Uterus (tissue), 4 donors: ENCODE measurements at places on chromosomes 13 and 19. TPM values are rescaled to one million over a fixed set of nuclear protein-coding genes. Genes with fewer than 3 reads are reported as not detected.

CEACAM1 gene
- total RNA-seq = 12.2 TPM

SIGLECL1 gene
- total RNA-seq = 0.55 TPM

LIG4 gene
- 8.0 TPM for total RNA-seq

DLL3 gene
- total RNA-seq = not detected

IGSF23 gene
- total RNA-seq = not detected

SLC25A42 gene
- 2.9 TPM for total RNA-seq

EPS8L1 gene
- total RNA-seq = 22.4 TPM

S1PR5 gene
- not detected for total RNA-seq

DNA sequence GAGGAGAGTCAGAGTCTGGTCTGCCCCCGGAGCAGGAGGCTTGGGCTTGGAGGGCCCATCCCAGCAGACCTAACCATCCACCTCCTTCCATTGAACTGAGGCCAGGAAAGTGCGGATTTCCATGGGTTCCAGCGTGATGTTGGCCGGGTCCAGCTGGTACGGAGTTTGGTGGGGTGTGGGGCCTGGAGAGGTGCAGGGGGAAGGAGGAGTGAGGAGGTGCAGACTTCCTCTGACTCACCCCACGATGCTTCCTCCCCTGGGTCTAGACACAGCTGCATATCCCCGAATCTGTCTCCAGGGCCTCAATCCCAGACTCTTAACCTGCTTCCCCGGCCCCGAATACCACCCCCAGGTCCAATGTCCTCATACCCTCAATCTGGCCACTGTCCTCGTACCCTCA is 20.0 kb downstream of the MAN2B1 start:
- DNase-seq = no peak

DNA sequence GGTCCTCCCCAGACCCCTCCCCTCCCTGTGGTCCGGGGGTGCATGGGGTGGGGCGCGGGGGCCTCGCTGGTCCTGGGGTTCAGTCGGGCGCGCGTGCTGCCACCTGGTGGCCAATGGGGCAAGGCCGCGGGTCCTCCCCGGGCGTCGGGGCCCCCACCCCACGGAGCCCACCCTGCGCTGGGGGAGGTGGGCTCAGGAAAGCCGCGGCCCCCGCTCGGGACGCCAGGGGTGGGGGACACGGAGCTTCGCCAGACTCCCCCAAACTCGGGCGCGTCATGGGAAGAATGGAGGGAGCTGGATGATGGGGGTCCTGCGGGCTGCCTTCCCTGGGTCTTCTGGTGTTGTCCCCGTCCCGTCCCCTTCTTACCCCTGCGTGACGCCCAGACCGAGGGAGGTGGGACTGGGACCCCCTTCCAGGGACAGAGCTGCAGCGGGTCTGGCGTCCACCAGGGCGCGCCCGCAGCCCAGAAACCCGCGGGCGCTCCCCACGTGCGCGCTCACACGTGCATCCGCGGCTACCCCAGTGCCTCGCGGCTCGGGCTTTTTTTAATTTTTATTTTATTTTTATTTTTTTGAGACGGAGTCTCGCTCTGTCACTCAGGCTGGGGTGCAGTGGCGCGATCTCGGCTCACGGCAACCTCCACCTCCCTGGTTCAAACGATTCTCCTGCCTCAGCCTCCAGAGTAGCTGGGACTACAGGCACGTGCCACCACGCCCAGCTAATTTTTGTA is 19.8 kb upstream of the TCF3 start:
- DNase-seq = no peak

DNA sequence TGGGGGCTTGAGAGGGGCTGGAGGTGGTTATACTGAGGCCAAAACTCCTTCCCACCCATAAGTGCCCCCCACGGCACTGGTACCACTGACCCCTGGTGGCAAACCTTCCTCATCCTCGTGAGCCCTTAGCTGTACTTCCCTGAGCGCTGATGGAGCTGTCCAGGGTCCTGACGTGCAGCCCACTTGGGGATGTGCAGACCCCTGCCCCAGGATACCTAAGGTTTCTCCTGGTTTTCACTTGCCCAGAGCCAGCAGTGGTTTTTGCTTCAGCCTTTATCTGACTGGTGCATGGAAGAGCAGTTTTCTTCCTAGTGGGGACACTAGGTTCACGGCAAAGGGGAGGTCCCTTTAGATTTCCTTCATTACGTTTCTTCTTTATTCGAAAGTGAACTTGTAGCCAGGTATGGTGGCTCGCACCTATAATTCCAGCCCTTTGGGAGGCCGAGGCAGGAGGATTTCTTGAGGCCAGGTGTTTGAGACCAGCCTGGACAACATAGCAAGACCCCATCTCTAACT is 28.7 kb upstream of the KCTD15 start:
- DNase-seq = no peak

DNA sequence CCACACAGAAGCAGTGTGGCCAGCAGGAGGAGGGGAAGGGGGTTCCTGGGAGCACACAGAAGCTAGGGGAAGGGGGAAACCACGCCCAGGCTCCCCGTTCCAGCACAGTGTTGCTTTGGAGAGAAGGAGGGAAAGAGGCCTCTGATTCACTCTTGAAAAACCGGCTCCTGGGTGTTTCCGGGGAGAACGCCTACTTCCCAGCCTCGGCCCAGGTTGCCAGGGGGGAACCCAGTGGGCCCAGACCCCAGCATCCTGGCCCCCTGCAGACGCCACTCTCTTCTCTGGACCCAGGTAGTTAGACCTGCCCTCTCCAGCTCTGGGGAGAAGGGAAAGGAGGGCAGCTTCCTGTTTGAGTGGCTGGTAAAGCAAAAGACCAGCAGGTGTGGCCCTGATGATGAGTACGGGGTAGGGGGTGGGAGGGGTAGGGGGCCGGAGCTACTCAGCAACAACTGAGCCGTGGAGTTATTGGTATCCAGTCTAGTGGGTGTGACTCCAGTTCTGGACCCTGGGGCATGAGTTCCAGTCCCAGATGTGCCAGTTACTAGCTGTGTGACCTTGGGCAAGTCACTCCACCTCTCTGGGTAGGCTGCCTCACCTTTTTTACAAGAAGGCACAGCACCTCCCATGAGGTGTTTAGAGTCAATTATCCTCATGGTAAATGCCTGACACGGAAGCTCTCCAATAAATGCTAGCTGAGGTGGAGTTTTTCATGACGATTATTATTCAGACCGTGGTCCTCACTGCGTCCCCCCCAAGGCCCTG is 836 bp downstream of the GIPC1 start:
- DNase-seq = no peak

DNA sequence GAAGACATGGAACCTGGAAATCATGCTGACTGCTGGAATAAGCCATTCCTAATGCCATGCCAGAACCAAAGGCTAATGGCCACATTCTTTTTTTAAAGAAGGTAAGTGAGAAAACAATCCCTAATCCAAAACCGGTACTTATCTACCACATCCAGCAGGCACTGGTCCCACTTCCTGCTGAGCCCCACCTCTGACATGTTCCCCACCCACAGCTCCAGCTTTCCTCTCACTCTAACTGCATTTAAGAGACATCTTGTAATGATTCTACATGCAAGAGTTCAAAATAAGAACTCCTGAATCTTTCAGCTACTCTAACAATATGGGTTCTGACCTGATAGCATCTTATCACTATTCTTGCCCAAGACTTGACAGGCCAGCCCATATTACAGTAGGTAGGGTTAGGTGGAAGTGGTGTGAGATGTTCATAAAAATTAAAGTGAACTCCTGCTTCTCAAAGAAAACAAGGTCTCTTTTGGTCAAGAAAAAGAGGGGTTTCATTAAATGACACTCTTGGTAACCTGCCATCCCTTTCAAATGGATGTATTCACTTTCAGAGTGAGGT is 41.9 kb downstream of the N4BP2L2 start:
- no peak for DNase-seq

- no peak for DNase-seq
These were observed 87.0 kb upstream of the HTR2A start for GRCh38 chr13:46983881-46984280.

DNA sequence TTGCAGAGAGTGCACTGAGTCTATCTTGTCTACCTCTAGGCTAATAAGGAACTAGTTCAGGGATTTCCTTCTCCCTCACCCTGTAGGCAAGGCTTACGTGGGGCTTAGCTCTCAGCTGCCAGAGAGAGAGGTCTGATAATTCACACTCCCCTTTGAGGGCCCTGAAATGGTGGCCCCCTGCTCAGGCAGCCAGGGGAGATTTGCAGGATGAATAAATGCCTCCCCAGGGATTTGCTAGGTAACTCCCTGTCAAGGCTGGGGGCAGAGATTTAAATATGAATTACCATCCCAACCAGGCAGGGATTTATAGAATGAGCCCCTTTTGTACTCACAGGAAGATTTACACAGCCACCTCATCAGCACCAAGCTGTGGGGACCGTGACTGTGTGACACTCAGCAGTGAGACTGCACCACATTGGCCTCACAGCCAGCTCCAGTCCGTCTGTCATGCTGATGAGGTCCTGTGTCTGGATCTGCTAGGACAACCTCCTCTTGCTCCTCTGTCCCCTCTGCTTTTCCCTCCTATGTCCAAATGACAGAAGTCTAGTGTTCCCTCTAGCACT is 73.4 kb downstream of the CBY2 start:
- no peak for DNase-seq

DNA sequence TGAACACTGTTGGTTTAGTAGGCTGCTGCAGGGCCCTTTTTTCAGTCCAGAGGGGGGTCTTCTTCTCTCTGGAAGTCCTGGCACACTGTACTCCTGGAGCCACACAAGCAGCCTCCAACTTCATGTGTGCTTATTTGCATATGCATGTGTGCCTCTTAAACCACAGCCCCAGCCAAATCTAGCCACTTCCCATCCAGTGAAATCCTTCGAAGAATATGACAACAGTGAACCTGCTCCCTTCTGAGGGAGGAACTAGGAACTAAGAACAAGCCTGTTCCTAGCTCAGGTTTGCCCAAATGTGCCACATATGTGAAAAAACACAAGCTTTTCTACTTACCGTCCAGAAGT is 348.5 kb downstream of the FOXO1 start:
- no peak for DNase-seq

- no peak for DNase-seq
These were observed 243.8 kb upstream of the MAB21L1 start for GRCh38 chr13:35720290-35720689.

- DNase-seq = no peak
These were observed 200.5 kb downstream of the POU4F1 start for GRCh38 chr13:78402708-78403400.

- no peak for DNase-seq
These were observed 91.8 kb downstream of the UBL3 start for GRCh38 chr13:29758531-29759114.

GRCh38 chr19:52336791-52337381 is 843 bp downstream of the ZNF610 start:
- DNase-seq = no peak

GRCh38 chr13:38262211-38262610 is 87.4 kb upstream of the UFM1 start:
- DNase-seq = no peak

DNA sequence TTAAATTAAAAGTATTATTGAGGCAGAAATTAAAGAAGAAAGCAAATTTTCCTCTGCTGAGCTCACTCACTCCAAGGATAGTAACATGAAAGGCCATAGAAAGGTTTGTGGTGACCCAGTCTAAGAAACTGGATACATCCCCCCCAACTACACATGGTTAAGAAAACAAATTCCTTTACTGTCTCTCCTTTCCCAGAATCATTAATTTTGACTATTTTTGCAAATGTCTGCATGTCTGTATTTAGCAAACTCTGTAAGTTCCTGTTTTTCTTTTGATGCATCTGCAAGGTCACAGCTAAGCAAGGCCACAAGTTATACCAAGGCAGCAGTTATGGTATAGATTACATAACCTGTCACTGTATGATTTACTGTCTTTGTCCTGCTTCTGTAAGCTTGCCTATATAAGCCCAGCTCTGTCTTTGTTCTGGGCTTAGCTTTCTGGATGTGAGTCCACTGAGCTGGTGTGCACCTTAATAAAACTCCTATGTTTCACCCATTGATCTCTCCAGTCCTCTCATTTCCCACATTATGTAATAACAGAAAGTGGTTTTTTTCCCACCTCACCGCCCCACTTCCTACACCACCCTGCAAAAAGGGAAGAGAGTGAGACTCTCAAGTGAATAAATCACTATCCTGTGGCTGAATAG is 8.5 kb upstream of the ZNF83 start:
- no peak for DNase-seq

DNA sequence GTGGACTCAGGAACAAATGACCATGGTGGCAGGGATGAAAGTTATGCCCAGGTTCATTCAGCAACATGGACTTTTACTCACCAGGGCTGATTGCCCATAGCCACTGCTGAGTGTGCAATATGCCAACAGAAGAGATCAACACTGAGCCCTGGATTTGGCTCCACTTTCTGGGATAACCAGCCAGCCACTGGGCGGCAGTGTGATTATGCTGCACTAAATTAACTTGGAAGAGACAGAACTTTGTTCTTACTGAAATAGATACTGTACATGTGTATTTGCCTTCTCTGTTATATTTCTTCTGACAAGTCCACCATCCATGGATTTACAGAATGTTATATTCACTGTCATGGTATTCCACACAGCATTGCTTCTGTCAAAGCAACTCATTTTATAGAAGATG is 257.4 kb downstream of the TDRD3 start:
- peak; percentile 22 for DNase-seq

DNA sequence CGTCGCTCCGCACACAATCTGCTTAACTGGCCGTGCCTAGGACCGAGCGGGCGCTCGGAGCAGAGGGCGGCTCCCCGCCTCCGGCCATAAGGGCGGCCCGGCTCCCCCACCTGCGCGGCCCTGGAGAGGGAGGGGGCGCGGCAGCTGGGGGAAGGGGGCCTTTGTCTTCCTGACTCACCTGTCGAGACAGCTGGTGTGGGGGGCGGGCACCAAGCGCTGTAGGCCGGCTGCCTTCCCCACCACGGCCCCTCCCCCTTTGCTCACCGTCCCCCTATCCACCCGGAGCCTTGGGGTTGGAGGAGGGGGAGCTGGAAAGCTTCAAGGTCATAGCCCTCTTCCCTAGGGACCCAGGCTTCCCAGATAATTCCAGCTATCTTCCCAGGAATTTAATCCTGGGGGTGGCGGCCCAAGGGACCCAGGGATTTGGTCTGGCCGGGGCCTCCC is 1.2 kb downstream of the VASP start:
- peak; percentile 58 for DNase-seq

DNA sequence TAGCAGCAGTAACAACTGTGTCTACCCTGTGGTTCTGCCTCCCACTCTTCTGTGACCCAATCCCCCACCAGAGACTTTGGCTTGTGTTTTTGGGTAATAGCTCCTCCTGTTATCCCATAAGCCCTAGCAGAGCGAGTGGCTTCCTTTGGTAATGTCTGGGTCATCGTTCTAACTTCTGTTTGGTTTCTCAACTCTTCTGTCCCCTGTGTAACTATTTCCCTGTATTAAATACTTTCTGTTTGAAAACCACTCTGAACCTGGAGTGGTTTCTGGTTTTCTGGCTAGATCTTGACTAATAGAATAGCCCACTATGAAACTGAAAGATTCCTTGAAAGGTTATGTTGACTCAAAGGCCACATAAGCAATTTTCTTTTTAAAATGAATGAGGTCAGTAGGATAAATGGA is 350.0 kb downstream of the DCT start:
- DNase-seq = no peak
